ENCODE measurements at places on chromosomes 2 and 18. TPM values are rescaled to one million over a fixed set of nuclear protein-coding genes. Genes with fewer than 3 reads are reported as not detected.

The TMEM169 gene
- 5.0 TPM for total RNA-seq

DNA sequence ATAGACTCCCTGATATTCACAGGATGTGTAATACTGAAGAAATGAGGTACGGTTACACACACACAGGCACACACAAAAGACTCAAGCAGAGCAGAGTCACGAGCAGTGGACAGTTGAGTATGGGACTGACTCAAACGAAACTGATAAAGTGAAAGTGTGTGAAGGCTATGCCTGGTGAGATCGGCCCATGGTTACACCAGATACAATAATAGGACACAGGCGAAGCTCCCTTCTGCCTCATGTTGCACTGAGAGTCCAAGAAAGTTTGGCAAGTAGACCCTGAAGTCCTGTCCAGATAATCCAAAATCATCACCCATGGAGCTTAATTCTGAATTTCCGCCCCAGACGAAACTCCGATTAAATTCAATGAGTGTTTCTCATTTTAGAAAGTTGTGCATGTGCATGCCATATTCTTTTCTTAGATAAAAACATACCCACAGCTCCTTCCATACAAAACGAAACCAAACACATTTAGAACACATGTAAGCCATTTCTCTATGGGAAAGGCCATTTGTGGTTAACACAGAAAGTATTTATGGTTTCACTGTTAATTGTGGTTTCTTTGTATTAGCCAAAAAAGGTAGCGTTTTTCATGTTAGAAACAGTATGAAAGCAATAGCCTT, 567.6 kb downstream of the PLCL1 start:
- no peaks in the 10 kb centered on the region for H3K36me3 ChIP-seq
- peaks cover 4% of the 10 kb centered on the region for H3K27me3 ChIP-seq
- no peak overlapping the region for H3K4me3 ChIP-seq
- H3K4me1 ChIP-seq: no peaks in the 10 kb centered on the region
- H3K27ac ChIP-seq: no peak overlapping the region
- DNase-seq: no peak

GRCh38 chr2:105138643-105139042, 100.8 kb downstream of the MRPS9 start:
- H3K27me3 ChIP-seq: no peaks in the 10 kb centered on the region
- H3K4me1 ChIP-seq: no peaks in the 10 kb centered on the region
- H3K4me3 ChIP-seq: no peak overlapping the region
- H3K36me3 ChIP-seq: no peaks in the 10 kb centered on the region

The RNF103 gene
- 15.6 TPM for total RNA-seq
